Activated naive CD4-positive, alpha-beta T cell treated with anti-CD3 and anti-CD28 coated beads, Interleukin-2, amount 50 U/mL, for 72 hours (primary cell): ENCODE measurements at places on chromosomes 3 and 15. TPM values are rescaled to one million over a fixed set of nuclear protein-coding genes. Genes with fewer than 3 reads are reported as not detected.

DNA sequence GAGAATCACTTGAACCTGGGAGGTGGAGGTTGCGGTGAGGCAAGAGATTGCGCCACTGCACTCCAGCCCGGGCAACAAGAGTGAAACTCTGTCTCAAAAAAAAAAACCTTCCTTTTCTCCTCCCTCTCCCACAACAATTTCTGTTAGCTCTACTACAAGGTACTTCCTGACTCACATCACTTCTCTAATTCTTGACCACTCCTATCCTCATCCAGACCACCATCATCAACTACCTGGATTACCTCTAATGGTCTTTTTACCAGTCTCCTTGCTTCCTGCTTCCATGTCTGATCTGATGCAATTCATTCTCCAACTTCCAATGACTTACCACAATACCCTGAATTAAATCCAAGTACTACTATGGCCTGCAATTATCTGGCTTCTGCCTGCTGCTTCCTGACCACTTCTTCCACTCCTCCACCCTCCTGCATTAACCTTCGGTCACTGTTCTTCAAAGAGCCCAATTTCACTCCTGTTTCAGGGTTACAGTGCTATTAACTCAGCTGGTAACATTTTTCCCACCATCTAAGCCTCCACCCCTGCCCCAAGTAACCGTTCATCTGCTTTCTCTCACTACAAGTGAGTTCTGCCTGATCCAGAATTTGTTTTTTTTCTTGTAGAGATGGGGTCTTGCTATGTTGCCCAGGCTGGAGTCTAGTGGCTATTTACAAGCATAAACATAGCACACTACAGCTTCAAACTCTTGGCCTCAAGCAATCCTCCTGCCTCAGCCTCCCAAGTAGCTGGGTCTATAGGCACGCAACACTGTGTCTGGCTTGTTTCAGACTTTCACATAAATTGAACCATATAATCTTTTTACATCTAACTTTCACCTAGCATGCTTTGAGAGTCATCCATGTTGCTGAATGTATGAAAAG, 27.8 kb downstream of the DCAF1 start:
- DNase-seq = no peak

Gene PRR20G
- total RNA-seq = not detected

- no peak for DNase-seq
Measured at GRCh38 chr3:188259596-188259995, 105.6 kb downstream of the LPP start.

DNA sequence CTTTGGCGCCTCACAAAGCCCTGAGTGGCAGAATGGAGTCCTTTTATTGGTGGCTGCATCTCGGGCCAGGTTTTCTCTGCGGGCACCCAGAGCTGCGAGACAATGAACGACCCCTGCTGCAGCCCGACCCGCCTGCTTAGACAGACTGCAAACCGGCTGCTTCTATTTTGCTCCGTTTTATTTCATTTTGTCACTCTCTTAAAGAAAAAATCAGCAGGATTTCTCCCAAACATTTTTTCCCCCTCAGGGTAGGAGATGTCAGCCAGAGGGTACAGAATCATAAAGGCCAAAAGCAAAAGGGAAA, 64.8 kb downstream of the OXNAD1 start:
- DNase-seq = no peak

DNA sequence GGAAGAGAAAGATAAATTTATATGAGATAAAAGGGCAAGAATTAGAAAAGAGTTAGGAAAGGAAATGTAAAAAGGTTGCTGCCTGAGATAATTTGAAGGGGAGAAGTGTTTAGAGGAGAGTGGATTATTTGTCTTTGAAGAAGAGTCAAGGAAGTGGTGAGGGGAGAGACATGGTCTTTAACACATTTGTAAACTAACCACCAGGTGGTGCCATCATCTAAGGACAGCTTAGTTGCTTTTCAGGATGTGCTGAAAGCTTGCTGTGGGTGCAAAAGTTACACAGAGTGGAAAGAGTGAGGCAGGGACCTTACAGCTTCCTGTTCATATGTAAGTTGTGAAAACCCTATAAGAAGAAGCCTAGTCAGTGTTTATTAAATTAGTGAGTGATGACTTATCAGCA, 114.1 kb upstream of the DNAJC19 start:
- no peak for DNase-seq

GRCh38 chr3:38573556-38573955, 75.9 kb downstream of the SCN5A start:
- DNase-seq = no peak

DNA sequence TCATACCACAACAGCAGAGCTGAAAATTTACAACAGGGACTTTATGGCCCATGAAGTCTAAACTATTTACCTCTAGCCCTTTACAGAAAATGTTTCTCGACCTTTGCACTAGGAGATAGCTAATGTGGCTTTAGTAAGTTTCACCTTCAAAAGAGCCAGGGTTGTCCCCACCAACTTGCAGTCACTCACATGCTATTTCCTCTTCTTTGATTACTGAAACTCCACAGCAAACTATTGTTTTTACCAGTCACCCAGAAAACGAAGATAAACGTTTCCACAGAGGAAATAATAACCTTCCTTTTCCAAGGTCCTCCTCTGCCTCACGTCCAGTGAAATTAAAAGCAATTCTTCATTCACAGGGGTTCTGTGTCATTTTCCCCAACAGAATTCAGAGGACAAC, 48.2 kb downstream of the WWTR1 start:
- no peak for DNase-seq

Gene LOXL1
- 0.78 TPM for total RNA-seq

Gene SERF2
- 722 TPM for total RNA-seq

Gene GLDN
- not detected for total RNA-seq

DNA sequence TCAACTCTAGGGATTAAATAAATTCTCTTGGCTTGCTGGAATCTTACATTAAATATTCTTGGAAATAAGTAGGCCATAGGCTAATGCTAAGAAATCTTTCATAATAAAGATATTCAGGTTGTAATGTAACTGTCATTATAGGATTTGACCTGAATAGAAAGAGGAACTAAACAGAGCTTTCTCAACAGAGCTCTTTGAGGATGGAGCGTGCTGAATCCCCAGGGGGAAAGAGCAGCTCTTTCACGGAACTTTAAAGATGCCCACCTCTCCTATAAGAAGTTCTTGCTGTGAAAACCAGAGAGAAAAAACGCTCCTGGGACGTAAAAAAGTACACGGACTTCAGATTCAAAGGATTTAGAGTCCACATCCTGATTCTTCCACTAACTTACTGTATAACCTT, 77.9 kb downstream of the NTRK3 start:
- DNase-seq = no peak

DNA sequence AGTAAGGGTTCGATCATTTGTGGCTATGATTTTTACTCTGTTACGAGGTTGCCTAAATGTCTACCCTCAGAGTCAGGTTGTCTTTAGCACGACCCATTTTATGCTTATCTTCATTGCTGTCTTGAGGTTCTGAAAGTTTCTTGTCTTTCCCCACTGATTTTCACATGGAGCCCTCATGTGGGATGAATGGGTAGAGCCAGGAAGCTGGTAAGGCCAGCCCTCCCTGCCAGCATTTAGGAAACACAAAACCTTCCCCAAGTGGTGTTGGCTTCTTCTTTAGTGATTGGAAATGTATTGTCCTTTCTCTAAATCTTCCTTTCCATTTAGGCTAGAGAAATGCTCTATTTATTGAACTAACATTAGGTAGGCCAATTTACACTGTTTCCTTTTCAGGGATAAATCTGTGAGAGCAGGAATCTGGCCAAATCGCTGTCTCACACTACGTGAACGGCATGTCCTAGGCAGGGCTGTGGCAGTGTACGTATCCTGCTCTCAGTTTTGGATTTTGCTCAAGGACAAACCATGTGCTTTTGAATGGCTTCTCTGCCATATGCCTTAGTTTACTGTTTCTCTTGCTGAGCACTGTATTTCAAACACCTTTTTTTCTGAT, 43.7 kb downstream of the MYZAP start:
- no peak for DNase-seq

- DNase-seq = no peak
Measured at GRCh38 chr3:152505926-152506325, 237.2 kb downstream of the MBNL1 start.

GRCh38 chr3:28347374-28348264, 902 bp upstream of the ZCWPW2 start:
- peak; percentile 19 for DNase-seq

Gene ATP13A5
- not detected for total RNA-seq

DNA sequence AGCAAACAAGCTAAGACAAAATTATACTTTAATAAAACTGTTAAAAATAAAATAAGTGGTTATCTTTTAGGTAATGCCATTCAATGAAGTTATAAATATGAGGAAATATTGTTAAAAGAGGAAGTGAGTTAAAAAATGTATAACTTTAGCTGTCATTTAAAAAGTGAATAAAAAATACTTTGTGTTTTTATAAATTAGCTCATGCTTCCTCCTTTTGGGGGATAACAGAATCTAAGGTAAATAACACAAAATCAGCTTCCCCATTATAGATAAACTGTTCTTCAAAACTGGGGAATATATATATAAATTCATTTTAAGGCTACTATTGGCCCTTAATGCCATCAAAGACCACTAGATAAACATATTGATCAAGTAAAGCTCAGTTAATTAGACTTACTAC, 113.7 kb upstream of the AADACL2 start:
- no peak for DNase-seq

Gene SPINK8
- total RNA-seq = not detected

DNA sequence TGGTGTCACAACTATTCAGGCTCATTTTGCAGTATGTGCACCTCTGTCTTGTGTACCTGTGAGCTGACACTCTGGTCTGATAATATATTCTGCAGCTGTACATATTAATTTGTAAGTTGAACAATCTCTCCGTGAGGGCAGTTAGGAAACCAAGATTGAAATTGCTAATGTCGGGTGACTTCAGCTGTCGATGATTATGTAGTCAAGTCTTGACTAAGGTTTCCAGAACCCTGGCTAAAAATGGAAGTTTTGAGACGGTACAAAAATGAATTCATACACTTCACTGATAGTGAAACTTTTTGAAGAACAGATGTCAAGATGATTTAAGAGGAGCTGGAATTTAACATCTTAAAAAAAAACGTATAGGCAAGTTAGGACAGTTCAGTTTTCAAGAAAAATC, 196.8 kb upstream of the ICE2 start:
- DNase-seq = no peak
